NT2/D1 (cell line): ENCODE measurements at places on chromosomes 7 and 10.

GRCh38 chr7:97075928-97076327 is 41.6 kb upstream of the SDHAF3 start:
- peak; percentile 27 for DNase-seq

DNA sequence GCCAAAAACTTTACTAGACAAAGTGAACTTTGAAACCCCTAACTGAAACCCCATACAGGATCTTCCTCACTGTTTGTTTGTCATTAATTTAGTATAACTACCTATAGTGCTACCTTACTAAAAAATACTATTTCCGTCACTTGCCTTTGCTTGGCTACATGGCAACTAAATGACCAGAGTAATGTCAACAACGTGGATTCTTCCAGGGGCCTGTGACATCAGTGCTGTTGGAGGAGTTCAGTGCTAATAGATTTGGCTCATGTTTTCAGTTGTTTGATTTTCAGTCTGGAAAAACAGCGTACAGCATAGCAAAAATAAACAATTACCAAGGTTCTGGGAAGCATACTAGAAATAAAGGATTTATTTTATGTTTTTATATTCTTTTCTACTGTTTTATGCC is 3.0 kb upstream of the ASB15 start:
- DNase-seq = no peak

GRCh38 chr7:108296911-108297310 is 159.3 kb downstream of the NRCAM start:
- no peak for DNase-seq

- no peak for DNase-seq
Measured at GRCh38 chr7:25839084-25839769, 312.8 kb upstream of the NFE2L3 start.

DNA sequence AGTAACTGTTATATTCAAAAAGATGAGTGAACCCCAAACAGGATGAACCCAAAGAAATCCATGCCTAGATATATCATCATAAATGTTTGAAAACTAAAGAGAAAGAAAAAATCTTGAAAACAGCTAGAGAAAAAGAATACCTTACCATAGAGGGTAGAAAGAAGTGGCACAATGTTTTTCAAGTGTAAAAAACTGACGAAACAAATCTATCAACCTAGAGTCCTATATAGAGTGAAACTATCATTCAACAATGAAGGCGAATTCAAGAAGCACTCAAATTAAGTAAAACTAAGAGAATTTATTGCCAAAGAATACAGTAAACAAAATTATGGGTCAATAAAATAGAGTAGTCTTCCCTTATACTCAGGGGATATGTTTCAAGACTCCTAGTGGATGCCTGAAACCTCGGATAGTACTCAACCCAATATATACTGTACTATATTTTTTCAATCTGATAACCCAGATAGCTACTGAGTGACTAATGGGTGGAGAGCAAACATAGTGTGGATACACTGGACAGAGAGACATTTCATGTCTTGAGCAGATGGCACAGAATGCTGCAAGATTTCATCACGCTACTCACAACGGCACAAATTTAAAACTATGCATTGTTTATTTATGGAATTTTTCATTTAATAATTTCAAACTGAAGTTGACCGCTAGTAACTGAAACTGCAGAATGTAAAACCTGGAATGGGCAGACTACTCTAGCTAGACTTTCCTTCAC is 52.6 kb upstream of the TMEM106B start:
- no peak for DNase-seq

DNA sequence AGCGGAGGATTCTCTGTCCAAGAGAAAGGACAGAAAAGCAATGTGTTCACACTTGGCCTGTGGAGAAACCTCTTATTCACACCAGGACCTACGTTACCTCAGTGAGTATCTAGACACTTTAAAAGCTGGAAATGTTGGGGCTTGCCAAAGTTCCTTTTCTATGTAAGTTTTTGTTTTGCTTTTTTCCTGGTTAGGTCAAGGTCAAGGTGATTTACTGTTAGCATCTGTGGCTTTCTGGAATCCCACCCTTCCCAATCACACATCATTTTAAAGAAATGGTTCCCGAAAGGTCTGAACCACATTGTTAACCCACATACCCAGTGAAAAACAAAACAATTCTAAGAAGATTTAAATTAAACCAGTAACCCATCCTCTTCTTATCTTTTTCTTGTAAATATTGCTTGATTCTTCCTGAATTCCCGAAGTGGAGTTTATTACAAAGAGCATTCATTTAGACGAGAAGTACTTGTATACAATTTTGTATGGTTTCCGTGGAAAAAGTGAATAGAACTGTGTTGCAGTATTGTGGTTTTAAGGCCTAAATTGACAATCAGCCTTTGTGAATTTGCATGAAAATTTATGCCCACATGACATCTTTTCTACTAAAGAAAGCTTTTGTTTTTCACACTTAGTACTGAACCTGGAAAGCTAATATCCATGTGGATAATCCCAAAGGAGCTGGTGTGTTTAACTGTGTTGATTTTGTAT is 827.0 kb upstream of the IGFBP3 start:
- no peak for DNase-seq

DNA sequence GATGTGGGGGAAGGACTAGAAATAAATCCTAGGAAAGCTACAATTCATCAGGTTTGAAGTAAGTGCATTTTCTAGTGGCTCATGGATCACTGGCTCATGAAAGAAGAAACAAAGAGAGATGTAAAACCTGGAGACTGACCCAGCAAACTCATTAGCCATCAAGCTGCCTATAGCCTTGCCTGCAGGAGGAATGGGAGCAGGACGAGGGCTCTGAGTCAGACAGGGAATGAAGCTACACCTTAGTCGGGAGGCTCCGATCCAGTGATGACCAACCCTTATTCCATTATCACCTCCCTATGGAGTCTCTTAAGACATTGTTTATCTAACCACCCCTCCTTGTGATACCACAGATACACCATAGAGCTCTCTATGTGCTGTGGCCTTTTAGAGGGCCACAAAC is 112.5 kb upstream of the WDR11 start:
- no peak for DNase-seq

DNA sequence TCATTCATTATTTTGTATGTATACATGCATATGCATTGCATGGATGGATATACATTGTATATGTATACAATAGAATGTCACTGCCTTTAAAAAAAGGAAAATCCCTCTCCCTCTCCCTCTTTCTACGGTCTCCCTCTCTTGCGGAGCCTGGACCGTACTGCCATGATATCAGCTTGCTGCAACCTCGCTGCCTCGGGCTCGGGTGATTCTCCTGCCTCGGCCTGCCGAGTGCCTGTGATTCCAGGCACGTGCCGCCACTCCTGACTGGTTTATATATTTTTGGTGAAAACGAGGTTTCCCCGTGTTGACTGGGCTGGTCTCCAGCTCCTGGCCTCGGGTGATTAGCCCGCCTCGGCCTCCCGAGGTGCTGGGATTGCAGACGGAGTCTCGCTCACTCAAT is 24.4 kb downstream of the IPMK start:
- no peak for DNase-seq

DNA sequence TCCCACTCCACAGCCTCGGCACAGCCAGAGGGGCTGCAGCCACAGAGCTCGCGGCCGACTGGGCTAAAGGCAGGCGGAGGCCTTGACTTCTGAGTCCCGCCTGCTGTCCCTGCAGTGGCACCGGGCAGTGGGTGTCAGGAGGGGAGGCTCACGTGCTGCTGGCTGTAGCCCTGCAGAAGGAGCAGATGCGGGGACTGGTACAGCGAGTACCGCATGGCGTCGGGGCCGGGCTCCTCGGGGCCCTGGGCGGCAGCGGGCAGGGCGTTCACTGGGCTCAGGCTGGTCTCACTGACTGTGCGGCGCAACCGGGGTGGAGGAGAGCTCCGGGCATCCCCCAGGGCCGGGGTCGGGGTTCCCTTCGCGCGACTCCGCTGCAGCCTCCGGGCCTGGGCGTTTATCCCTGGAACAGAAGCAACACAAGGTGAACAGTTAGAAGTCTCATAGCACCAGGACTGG is 25.6 kb downstream of the PAPOLB start:
- DNase-seq = no peak

GRCh38 chr7:87475359-87476178 is at the start of gene ABCB4:
TSS of gene ABCB4 (minus strand) at chr7:87475680. CDS start at chr7:87475465, 215 bp downstream.
- no peak for DNase-seq

DNA sequence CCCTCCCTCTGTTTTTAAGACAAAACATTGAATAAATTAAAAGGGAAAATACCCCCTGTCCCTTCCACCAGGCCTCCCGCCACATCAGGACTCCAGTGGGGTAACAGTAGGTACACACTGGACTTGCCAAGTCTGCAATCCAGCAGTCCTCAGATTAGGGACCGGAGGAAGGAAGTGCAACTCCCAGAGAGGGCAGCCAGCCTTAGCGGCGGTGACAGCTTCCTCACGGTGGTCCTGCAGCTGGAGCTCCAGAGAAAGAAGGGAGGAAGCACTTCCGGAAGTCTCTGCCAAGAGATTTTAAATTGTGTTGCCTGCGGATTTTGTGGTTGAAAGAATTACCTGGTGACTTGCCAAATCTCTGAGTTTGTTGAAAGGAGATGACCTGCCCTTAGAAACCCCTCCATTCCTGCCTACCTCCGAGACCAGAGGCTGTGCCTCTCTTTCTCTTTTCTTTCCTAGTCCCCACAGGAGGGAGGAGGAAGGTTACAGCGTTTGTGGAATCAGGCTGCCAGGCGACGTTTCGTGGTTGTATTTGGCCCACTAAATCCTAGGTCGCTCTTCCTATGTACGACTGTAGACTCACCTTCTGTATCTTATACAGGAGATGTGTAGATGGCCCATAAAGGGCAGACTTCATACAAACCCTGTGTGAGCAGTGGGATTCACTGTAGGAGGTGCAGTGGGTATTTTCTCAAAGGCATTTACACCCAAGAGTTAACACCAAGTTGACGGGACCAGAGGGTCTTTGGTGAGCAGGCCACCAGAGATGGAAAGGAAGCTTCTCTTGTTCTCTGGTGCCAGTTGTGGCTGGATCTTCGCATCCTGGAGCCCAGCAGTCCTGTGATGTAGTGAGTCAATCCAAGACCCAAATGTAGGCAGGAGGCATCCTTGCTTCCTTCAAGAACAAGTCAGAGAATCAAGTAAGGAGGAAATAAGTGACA is 77.9 kb downstream of the INSIG1 start:
- DNase-seq = no peak

- peak; percentile 71 for DNase-seq
Measured at GRCh38 chr10:12638781-12639180, 289.4 kb downstream of the CAMK1D start.

GRCh38 chr7:146658604-146659003 is 542.0 kb downstream of the CNTNAP2 start:
- no peak for DNase-seq

DNA sequence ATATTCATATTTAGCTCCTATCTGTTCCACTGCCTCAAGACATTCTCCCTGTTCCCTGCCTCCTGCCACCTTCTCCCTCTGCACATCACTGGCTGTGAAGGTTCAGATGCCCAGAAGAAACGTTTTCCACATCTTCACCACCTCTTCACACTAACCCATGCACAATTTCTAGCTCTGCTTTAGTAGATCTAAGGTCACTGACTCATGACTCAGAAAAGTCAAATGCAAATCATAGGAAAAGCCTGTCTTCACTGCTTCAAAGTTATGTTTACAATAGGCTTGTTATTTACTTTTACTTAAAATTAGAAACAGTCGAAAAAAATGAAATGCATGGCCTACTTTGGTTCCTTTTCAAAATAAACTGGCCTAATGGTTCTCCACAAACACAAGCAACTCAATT is 2.5 kb downstream of the SCRN1 start:
- DNase-seq = no peak

DNA sequence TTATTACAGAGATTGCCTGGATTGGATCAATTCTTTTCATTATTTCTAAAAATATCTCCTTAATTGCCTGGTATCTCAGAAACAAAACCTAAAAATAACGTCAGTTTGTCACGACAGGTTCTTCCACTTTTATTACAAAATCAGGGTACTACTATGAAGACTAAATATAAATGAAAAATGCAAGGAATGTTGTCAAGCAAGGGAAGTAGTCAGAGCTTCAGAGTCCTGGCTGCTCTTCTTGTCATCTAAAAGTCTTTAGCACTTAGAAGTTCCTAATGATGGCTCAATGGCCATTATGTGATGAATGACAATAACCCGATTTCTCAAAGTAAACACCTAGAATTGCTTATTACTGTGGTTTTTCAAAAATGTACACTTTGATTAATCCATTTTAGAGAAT is 192.2 kb downstream of the SEMA3A start:
- DNase-seq = no peak
